Mesenchymal stem cell (in vitro differentiated cells and primary cell): ENCODE measurements at places on chromosomes 13 and 19.

GRCh38 chr13:113654591-113655345, 3.2 kb downstream of the ATP4B start:
- no peak for DNase-seq

DNA sequence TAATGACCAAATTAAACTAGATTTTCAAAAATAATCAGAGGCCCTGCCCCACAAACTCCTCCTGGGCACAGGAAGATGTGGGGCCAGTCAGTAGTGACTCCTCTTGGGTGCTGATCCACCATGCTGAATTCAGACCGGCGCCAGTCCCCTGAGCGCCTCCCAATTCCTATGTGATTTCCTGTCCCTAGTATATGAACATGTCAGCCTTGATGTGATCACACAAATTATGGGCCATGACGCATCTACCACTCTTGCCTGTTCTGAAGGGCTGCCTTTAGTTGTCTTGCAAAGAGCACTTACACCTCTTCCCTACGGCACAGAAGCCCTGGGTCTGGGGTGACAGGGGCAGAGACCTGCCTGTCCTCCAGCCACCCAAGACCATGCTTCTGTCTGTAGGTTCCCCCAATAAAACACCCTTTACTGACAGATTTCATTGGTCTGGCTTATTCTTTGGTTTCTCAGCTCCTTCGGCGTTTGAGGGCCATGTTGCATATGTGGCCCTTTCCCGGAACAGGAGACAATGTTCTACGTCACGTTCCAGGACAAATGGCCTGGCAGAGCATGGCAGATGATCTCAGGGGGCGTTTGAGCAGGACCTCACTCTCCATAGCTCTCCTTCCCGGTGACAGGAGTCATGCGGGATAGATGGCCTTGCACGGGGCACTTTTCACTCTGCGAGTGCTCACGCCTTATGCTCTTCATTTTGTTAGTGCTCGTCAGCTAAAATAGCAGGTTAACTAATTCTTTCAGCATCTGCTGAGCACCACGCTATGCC, 5.6 kb upstream of the ATP11A start:
- DNase-seq: no peak

DNA sequence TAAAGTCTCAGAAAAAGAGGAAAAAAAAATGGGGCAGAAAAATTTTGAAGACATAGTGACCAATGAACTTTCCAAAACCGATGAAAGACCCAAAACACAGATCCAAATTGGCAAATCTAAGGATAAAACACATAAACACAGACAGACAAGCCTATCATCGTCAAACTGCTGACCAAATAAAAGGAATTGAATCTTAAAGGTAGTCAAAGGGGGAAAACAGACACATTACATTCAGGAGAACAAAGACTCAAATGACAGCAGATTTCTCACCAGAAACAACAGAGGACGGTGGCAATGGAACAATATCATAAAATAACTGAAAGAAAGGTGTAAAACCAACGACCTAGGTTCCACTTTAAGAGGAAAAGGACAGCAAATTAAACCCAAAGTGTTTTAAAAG, 10.2 kb downstream of the RBM26 start:
- DNase-seq: no peak

DNA sequence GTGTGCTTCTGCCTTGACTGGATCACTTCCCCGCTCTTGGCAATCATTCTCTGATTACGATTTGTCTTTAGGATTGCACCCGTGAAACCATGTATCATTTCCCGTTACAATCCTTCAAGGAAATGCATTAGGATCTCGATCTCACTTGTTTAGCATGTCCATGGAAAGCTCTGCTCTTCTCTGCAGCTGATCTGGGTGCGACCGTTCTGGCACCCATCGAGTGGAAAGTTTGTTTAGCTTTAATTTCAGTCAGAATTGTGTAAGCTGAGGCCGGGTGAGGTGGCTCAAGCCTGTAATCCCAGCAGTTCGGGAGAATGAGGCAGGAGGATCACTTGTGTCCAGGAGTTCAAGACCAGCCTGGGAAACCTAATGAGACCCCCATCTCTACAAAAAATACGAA, 30.9 kb downstream of the NUMBL start:
- no peak for DNase-seq

GRCh38 chr13:98384739-98385138, 192.2 kb downstream of the STK24 start:
- DNase-seq: peak; percentile 84

- peak; percentile 81 for DNase-seq
Observed at GRCh38 chr13:32530841-32531253, 7.7 kb downstream of the N4BP2L2 start.

DNA sequence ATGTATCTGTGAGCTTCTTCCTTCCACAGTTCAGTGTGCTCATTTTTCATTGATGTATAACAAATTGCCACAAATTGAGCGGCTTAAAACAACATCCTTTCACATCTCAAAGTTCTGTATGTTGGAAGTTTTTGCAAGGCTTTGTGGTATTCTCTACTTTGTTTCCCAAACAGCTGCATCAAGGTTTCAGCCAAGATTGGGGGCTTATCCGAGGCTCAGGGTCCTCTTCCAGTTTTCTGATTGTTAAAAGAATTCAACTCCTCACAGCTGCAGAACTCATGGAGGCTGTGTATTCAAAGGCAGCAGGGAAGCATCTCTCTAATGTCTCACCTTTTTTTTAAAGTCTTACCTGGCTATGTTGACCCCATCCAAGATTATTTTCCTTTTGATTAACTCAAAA, 1369.8 kb downstream of the PCDH9 start:
- DNase-seq: no peak

- no peak for DNase-seq
Observed at GRCh38 chr13:105464249-105464648, 1071.2 kb downstream of the EFNB2 start.

DNA sequence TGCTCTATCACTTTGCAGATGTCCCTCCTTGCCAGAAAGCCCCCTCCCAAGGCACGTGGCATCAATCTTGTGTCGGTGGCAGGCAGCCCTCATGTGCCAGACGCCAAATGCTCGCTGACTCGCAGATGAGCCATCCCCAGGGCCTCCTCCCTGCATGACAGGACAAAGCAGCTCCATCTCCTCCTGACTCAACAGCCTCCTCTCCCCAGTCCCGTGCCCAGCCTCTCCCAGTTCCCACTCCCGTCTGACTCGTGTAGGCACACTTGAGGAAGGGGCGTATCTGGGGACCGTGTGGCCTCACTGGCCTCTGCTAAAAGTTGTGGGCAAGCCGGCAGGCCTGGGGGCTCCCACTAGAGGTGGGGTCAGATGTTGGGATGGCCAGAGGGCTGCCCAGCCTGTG, 133.6 kb downstream of the STK24 start:
- peak; percentile 87 for DNase-seq

GRCh38 chr13:112870051-112870331, 99.0 kb upstream of the MCF2L start:
- DNase-seq: no peak

DNA sequence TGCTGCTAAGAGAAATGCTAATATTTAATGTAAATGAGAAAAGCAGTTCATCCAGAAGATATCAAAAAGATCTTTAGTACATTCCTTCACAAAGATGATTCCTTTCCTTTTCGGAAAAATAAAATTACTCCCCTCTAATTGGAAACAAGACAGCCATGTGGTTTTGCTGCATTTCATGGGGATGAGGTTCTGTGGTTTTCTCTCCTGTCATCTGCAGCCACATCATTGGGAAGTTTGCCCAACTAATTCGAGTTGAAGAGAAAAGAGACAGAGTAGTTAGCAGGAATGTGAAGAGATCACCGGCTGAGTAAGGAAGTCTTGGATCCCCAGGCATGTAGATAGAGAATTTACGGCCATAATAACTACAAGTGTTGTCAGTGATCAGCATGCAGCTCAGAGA, 122.1 kb downstream of the CYSLTR2 start:
- peak; percentile 95 for DNase-seq

- no peak for DNase-seq
Observed at GRCh38 chr13:98189841-98190505, 12.9 kb upstream of the RNF113B start.

GRCh38 chr13:72728290-72728605, 525 bp downstream of the BORA start:
- peak; percentile 2 for DNase-seq

DNA sequence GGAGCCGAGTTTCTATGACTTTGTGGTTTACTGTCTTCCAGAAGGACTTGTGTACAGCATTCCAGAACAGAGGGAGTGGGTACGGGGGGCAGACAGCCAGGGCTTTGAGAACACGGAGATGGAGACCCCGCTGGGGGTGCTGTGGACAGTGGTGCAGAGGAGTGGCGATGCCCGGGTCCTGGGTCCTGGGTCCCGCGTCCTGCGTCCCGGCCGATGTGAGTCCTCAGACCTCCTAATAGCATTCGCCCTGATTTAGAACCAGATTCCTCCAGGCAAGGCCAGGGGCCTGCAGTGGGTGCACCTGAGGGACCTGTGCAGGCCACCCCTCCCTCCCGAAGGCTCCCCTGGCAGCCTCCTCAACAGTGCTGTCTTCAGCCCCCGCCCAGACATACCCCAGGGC, 97.9 kb downstream of the KDM4B start:
- DNase-seq: no peak

DNA sequence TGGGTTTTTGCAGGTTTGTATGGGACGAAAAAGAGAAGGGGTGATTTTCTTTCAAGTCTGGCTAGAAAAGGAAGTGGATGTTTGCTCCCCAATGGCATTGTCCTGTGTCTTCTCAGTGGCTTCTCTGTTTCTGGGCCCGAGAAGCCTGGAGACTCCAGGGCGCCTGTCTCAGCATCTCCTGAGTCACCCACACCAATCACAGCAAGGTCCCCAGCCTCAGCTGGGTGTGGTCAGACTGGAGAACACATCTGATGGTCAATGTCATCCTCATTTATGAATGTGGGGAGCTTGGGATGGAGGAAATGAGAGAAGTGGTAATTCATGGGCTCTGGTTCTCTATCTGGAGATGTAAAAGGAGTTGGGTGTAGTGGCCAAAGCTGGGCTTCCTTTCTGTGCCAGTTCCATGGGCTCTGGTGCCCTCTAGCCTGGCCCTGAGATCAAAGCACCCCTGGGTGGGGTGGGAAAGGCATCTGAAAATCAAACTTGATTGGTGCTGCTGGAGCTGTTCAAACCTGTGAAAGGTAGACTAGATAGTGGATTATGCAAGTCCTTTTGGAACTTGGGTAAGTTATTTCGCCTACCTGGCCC, 13.4 kb downstream of the RASL11A start:
- DNase-seq: no peak

GRCh38 chr13:36124236-36124822, 6.9 kb downstream of the DCLK1 start:
- DNase-seq: no peak

- DNase-seq: no peak
Observed at GRCh38 chr13:99042521-99043250, 64.8 kb upstream of the DOCK9 start.

GRCh38 chr19:8209462-8210378, 550 bp downstream of the CERS4 start:
- peak; percentile 54 for DNase-seq

- DNase-seq: peak; percentile 62
Observed at GRCh38 chr13:50334115-50334778, 319.0 kb downstream of the KCNRG start.

DNA sequence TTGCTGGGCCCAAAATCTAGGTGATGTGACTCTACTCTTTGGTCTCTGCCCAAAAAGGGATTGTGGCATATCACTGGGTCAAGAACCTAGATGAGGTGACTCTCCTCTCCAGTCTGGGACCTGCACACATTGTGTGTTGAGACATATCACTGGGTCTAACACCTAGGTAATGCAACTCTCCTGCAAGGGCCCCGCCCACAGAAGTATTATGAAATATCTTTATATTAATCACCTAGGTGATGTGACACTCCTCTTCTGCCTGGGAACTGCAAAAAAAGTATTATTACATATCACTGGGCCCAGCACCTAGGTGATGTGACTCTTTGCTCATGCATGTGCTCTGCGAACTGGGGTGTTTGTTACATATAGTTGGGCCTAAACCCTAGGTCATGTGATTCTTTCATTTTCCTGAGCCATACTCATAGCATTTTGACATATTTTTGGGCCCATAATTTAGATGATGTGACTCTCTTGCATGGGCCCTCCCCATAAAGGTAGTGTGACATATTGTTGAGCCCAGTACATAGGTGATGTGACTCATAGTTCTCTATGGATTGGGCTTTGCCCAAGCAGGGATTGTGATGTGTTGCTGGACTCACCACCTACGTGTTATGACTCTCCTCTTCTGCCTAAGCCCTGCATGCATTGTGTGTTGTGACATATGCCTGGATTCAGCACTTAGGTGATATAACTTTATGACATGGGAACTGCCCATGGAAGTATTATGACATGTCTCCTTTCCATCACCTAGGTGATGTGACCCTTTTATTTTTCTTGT, 11.2 kb upstream of the ZNF681 start:
- DNase-seq: no peak

GRCh38 chr19:16036397-16036925, 39.8 kb upstream of the TPM4 start:
- DNase-seq: no peak

DNA sequence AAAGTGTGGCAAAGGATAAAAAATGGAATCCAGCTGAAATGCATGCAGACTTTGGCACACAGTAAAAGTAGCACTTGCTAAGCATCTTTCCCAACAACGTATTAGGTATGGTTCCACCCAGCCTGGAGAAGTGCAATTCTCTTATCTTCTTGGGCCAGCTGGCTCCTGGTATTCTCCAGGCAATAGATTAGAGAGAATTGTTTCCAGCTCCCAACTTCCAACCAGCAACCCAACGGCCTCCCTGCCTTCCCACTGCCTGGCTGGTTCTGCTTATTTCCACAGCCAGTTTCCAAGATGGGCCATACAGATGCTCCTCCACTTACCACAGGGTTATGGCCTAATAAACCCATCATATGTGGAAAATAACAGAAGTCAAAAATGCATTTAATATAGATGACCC, 133.4 kb downstream of the OXGR1 start:
- no peak for DNase-seq

- DNase-seq: no peak
Observed at GRCh38 chr13:33218426-33218825, 67.1 kb downstream of the STARD13 start.

DNA sequence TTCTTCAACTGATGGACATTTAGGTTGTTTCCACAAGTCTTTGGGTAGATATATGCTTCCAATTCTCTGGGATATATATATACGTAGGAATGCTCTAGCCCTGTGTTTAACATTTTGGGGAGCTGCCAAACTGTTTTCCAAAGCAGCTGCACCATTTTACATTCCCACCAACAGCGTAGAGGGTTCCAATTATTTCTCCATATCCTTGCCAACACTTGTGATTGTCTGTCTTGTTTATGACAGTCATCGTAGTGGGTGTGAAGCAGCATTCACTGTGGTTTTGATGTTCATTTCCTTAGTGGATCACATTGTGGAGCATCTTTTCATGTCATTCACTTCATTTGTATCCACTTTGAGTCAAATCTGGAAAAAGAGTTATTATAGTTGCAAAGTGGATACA, 4.7 kb upstream of the CBLC start:
- no peak for DNase-seq

GRCh38 chr19:18594824-18595373, 6.3 kb downstream of the REX1BD start:
- no peak for DNase-seq
